ENCODE measurements at places on chromosomes 13 and 19.

- DNase-seq: no peak
Measured at GRCh38 chr13:97239943-97240787, 18.0 kb downstream of the MBNL2 start.

DNA sequence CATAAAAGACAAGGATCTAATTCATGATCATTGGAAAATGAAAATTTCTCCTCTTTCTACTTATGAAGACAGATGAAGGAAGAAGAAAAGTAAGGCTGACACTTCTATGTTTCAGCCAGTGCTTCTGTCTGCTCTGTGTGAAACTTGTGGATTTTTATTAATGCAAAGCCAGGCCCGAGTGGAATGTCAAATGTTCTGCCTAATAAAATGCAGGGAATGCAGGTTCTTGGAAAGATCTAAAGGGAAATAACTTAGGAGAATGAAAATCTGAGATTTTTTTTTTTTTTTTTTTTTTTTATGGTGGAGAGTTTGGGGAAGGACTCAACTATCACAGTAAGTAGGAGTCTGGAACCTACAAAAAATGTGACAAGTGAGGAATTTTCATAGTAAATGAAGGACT is 1732.3 kb upstream of the SLC10A2 start:
- DNase-seq: no peak

DNA sequence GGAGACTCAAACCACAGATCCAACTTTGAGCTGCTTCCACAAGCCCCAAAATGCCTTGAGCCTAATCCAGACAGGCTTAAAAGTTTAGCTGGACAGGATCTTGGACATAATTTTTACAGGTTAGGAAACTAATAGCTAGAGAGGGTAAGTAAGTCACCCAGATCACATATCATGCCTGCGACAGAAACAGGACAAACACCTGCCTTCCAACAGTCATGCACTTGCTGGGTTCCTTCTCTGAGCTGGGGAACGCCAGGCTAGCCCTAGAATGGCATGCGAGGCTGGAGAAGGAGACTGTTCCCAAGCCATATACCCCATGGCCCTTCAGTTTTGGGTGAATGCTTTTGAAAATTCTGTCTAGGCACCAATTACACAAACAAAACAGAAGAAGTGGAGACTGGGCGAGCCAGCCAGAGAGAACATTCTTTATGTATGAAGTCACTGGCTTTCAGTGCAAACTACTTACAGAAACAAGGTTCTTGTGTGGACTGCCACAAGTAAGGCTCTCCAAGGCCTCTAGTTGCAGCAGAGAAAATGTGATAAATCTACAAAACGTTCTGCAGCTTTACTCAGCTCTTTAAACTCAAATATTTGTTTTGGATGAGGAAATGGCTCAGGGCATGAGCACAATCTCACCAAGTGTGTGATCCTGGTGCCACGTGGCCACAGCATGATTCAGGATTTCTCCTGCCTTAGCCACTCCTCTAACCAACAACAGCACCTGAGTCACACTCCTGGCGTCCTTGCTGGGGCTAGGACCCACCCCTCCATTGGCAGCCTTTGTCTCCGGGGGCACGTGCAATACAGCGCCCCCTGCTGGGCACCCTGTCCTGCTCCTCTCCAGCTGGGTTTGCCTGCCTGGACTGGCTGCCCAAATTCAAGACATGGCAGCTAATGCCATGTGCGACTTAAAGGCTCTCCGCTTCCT is 73.4 kb upstream of the UBL3 start:
- DNase-seq: peak; percentile 38

DNA sequence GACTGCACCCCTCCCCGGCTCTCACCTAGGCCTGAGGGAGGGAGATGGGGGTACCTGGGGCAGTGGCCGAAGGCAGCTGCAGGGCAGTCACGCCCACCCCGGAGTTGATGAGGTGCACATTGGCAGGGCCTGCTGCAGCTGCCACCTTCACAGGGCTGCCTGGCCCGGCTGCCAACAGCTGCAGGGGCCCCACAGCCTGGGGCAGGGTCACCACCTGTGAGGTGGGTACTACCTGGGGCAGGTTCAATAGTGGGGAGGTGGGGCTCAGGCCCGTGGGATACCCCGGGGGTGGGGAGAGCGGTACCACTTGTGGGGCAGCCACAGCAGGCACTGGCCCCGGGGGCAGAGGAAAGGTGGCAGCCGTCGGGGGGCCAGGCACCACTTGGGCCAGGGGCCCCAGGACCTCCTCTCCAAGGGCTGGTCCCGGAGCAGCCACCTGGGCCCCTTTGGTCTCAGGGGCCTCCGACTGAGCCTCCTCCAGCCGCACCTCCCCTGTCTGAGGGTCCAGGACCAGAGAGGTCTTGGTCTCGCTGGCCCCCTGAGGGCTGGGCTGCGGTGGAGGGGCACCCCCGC is 2.7 kb downstream of the SIX5 start:
- DNase-seq: no peak

GRCh38 chr13:27037171-27037570 is 134.4 kb downstream of the USP12 start:
- DNase-seq: no peak

DNA sequence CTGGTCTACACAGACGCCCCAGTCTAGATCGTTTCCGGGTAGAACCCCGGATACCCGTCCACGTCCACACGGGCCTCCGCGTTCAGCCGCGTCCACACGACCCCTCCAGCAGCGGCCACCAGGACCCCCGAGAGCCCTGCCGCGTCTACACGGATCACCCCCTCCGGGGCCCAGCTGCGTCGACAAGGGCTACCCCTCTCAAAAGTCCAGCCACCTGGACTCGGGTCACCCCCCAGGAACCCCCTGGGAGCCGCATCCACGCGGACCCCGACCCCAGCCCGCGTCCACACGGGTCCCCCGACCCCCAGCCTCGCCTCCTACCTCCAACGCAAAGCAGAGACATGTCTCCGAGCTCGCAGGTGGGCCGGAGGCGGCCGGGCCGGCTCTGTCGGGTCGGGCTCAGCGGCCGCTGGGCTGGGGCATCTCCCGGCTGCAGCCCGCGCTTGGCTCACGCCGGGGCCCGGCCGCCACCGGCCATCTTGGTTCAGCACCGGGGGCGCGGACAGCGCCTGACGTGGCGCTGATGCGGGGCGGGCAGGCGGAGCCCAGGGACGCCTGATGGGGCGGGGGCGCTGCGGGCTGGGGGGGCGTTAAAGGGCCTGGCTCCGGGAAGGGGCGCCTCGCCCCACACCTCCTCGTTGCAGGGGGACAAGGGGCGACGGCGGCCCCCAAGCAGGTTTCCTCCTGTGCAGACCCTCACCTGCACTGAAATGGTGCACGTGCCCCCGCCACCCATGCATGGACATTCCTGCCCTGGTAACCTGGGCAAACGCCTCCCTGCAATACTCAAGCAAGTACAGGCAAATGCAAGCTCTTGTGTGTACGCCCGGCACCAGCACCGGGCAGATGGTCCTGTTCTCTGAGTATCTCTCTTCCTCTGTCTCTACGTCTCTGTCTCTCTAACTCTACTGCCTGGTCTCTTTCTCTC is at the start of gene UNC13A:
Gene UNC13A (minus strand): TSS at position 498 of the 928 bp plus-strand sequence. CDS start 155 bp downstream, at position 343.
- DNase-seq: peak; percentile 34

DNA sequence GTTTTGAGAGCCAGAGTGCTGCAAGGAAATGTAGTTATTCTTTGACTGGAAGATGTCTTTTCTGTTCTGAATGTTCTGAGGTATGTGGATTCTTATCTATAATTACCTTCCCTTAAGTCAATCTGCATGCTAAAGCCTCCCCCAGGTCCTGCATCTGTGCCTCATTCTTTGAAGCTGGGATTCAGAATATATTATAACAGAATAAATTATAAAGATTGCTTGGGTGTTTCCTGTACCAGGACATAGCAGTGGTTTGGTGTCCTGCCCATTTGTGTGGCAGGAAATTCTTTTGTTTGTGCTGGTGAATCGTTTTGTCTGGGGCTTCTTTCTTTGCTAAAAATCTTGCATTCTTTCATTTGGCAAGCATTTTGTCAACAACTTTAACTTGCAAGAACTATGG is 60.2 kb downstream of the ITGBL1 start:
- no peak for DNase-seq
